NCI-H226 (cell line): ENCODE measurements at places on chromosomes 6 and 20.
A peak's percentile ranks its signal among the peaks of the same experiment; 100 is the strongest.

GRCh38 chr6:144150710-144151657, 667 bp downstream of the STX11 start:
- peak; percentile 31 for DNase-seq

- no peak for DNase-seq
Measured at GRCh38 chr6:36099869-36100483, 30.3 kb upstream of the MAPK13 start.

DNA sequence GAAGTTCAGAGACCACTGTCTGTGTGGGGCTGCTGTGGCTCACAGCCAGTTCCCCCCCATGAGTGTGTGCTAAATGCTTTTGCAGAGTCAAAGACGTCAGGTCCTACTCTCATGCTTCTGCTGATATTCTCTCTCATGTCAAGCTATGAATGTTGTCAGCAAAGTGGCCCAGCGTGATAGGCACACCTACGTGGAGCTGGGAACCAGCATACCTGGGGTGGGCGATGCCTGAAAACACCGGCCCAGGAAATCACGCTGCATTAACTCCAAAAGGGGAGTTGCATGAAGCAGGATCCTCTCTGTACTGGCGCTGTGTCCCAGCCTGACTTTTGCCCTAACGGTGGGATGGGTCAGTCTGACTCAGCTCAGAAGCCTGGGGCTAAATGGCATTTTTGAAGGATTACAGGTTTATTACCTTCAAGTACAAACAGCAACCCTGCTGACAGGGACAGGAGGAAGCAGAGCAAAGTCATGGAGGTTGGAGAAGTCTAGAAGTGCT, 9.0 kb upstream of the MRPS10 start:
- peak; percentile 49 for DNase-seq

DNA sequence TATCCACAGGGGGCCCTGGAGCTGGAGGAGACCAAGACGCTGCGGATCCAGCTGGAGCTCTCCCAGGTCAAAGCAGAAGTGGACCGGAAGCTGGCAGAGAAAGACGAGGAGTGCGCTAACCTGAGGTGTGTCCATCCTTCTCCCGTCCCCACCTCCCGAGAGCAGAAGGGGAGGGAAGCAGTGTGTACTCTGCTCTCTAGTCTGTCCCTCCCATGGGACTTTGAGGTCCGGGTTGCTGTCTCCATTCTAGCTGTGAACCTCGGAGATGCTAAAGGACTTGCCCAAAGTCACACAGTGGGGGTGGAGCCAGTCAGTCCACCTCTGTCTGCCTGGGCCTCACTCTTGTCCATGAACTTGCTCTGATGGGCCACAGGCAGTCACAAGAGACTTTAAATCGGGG, 44.1 kb downstream of the MYH7B start:
- DNase-seq: no peak

DNA sequence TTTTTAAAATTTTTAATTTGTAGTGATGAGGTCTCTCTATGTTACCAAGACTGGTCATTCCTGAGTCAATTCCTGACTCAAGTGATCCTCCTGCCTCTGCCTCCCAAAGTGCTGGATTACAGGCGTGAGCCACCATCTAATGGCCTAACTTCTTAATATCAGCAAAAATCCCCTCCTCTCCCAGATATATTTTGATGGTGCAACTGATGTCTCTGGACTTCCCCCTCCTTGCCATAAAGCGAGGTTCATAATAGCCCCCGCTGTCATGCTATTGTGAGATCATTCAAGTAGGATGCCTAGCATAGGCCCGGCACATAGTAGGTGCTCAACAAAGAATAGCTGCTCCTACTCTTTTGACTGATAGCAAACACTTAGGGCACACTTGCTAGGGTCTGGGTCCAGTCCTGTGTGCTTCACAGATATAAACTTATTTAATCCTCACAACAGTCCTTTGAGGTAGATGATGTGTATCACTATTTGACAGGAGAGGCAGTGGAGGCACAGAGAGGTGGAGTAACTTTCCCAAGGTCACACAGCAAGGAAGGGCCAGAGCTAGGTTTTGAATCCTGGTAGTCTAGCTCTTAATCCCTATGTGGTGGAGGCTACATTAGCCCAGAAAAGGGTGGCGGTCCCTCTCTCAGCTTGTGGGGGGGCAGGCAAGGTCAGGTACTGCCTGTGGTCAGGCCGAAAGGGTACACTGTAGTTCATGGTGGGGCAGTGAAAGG, 14.6 kb downstream of the SRC start:
- DNase-seq: no peak

- DNase-seq: no peak
Measured at GRCh38 chr6:168496997-168497331, 56.0 kb downstream of the SMOC2 start.

DNA sequence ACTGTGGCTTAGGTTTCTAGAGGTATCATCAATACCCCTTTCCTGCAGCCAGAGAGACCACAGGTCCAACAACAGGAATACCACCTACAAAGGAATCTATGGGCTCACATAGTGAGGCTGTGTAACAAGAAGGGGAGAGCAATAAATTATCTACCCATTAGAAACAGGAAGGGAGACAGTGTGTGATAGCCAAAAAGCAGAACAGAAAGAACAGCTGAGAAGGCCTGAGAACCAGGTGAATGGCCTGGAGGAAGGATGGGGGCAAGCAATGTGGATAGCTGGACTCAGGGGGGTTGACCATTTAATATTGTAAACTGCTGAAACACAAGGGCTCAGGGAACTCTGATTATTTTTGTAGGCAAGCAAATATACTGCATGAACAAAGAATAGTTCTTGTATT, 628.2 kb downstream of the COL12A1 start:
- DNase-seq: no peak

DNA sequence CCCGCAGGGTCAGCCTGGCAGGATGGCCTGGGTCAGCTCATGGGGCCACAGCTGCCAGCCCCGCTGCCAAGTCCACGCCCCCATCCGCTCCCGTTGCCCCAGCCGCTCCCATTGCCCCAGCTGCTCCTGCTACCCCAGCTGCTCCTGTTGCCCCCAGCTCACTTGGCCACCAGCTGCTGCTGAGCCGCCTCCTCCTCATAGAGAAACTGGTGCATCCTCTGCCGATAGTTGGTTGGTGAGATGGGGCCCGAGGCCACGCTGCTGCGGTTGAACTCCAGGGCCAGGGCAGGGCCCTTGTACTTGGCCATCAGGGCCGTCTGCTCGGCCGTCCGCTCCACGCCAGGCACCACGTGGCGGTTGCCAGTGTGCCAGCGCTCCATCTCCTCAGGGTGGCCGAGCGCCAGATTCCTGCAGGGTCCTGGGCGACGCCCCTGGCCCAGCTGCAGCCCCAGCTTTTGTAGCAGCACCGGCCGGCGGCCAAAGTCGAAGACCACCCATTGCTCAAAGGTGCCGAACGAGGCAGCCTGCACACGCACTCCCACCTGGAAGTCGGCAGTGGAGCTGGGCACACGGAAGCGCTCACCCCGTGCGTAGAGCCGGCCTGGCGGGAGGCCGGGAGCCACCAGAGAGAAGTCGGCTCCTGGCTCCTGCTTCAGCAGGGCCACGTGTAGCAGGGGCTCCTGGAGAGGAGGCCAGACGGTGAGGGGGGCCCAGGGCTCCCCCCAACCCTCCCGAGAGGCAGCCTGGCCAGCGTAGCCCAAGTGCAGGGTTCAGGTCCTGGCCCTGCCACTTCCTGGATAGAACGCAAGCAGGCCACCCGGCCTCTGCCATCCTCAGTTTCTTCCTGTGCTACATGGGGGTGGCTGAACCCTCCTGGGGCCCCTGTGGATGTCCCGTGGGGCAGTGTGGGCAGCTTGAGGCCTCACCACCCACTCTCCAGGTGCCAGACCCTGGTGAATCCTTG, 4.8 kb downstream of the HELZ2 start:
- DNase-seq: no peak

- DNase-seq: no peak
Measured at GRCh38 chr6:148682990-148683389, 63.8 kb upstream of the UST start.

- no peak for DNase-seq
Measured at GRCh38 chr6:122077603-122078002, 321.8 kb upstream of the HSF2 start.

GRCh38 chr6:144286503-144287393, 1.6 kb downstream of the UTRN start:
- DNase-seq: peak; percentile 99

DNA sequence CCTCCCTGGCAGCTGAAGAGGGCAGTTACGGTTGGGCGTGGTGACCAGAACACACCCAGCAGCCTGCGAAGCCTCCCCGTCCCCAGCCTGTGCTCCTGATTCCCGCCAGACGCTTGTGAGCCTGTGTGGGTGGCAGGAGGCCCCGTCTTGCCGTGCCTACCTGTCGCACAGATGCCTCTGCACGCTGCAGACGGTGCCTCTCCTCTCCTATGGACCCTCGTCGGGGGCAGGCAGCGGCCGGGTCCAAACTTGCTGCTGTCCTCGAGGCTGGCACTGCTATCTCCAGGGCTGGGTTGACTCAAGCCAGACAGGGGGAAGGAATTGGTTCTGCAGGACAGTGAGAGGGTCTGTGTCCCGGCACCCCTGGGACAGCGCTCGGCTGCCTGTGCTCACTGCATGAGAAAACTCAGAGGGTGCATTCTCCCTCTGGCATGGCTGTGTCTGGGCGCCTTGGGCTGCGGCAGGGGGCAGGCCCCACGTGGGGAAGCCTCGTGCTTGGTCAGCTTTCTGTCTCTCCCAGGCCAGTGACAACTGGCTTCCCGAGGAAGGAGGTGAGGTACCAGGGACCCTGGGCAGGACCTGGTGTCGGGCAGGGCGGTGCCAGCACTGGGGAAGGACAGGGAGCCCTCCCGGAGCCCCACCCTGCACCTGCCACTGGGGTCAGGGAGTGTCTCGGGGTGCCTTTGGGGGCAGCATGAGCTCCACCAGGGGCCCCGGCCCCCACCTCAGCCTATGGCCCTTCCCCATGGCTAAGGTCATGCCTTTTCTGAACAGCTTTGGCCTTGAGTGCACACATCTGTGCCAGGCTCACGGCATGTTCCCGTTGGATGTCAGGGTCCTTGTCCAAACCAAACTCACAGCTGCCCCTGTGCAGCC, 127.5 kb downstream of the TAF4 start:
- DNase-seq: no peak

DNA sequence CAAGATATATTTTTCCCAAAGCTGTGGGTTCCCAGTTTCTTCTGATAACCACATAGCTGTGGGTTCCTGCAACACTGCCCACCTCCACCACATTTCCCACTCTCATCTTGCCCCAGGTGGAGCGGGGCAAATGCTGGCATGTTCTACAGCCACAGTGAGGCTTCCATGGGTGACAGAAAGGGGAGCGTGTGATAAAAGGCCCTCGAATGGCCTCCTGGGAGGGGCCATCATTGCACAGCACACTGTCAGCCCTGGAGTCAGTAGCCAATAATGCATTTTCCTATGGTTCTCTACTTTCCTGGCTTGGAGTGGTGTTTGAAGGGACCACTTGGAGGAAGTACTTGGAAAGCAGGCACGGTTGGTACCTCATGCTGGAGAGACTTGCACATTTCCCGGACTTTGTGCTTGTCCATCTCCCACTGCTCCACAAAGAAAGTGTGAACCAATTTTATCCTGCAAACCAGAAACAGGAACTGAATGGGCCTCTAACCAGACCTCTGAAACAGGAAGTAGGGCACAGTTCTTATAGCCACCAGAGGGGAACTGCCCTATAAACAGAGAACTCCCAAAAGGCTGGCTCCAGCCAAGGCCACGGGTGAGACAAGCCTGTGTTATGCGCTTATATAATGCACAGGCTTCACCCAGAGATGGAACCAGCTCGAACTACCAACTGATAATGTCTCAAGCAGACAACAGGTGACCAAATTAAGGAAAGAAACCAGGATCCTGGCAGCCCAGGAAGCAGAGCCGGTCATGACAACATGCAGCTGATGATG, 8.6 kb downstream of the MAP3K5 start:
- DNase-seq: no peak

DNA sequence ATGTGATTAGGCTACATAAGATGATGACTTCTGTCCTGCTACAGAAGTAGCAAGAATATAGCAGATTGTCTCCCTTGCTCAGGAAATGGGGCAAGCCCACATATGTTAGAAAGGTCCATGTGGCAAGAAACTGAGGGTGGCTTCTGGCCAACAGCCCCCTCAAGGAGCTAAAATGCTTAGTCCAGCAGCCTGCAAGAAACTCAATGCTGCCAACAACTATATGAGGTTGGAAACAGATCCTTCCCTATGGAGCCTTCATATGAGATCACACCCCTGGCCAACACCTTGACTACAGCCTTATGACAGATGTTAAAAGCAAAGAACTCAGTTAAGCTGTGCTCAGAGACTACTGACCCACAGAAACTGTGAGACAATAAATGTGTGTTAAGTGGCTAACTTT, 22.1 kb downstream of the PTPRT start:
- DNase-seq: no peak

DNA sequence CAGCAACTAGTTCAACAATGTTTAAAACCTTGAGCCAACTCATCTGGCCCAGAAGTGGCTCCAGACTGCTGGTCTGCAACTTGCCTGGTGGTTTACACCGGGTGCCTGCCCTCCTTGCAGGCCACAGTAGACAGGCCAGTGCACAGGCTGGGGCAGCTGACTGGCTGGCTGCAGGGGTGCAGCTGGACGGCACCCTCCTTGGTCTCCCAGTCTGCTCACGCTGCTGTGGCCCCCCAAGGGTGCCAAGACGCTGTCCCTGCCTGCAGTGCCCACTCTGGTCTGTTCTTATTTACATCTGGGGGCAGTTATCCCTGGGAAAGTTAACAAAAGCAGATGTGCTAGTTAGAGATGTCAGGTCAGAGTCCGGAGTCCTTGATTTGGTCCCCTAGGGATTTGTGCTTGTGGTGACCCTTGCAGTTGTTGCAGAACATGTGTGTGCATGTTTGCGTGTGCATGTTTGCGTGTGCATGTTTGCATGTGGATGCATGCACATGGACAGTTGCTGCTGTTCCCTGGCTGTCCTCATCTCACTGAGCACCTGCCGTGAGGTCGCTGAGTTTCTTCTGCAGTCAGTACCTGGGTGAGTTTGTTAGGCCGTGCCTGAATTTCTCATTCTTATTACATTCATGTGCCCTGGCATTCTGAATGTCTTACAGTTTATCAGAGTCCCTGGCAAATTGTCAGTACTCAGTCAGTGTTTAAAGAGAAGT, 48.2 kb upstream of the IRF4 start:
- no peak for DNase-seq

GRCh38 chr20:58374027-58374850, 14.8 kb upstream of the VAPB start:
- no peak for DNase-seq

- DNase-seq: no peak
Measured at GRCh38 chr6:105797983-105798453, 288.1 kb upstream of the PRDM1 start.

GRCh38 chr20:17228624-17229061, 1.8 kb downstream of the PCSK2 start:
- DNase-seq: no peak
